HepG2 (cell line): ENCODE measurements at places on chromosomes 3 and 15. TPM values are rescaled to one million over a fixed set of nuclear protein-coding genes. Genes with fewer than 3 reads are reported as not detected.

Gene NMD3
- 55.2 and 95.4 TPM in 2 replicates for total RNA-seq

Gene SH2D7
- not detected in 2 replicates for total RNA-seq

Gene SLC28A1
- total RNA-seq: 0.31 and 0.39 TPM in 2 replicates

Gene MYZAP
- 0.13 TPM in 1 of 2 replicates, not detected in the other for total RNA-seq

Gene SEMA6D
- not detected in 2 replicates for total RNA-seq

Gene LDHAL6B
- not detected in 2 replicates for total RNA-seq

DNA sequence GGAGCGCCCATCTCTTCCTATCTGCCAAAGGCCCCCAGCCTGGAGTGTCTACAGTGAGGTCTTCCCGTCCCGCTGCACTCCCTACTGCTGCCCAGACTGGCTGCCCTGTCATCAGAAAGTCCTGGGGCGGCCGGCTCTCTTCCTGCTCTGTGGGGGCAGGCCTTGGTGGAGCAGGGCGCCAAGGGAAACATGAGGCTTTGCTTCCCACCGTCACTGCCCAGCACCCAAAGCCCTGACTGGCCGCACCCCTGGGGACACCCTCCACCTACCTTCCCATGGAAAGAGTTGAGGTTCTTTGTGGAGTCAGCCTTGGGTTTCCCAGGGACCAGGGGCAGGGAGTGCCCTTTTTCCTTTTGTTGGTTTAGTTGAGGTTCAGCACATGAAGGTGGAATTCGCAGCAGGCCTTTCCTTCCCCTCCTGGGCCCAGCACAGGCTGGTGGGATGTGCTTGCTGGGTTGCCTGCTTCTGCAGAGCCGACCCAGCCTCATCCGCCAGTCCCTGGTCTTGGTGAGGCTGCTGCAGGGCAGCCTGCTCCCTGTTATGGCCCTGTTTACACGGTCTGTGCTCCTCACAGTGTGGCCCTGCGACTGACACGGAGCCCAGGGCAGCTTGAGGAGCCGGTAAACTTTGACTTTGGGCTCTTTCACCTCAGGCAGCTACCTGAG lies 51.8 kb upstream of the PLXNA1 start:
- H3K27me3 ChIP-seq: no peaks in the 10 kb centered on the region
- H3K4me3 ChIP-seq: no peak overlapping the region
- no peak for DNase-seq

DNA sequence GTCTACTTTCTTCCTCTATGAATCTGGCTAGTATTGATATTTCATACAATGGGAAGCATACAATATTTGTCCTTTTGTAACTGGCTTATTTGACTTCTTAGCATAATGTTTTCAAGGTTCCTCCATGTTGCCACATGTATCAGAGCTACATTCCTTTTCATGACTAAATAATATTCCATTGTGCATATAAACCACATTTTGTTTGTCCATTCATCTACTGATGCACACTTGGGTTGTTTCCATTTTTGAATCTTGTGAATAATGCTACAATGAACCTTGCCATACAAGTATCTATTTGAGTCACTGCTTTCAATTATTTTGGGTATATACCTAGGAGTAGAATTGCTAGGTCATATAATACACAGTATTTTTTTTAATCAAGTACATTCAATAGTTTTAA lies 38.0 kb downstream of the OSBPL10 start:
- no peaks in the 10 kb centered on the region for H3K27me3 ChIP-seq
- no peak overlapping the region for H3K27ac ChIP-seq
- no peak overlapping the region for H3K4me3 ChIP-seq
- DNase-seq: no peak

DNA sequence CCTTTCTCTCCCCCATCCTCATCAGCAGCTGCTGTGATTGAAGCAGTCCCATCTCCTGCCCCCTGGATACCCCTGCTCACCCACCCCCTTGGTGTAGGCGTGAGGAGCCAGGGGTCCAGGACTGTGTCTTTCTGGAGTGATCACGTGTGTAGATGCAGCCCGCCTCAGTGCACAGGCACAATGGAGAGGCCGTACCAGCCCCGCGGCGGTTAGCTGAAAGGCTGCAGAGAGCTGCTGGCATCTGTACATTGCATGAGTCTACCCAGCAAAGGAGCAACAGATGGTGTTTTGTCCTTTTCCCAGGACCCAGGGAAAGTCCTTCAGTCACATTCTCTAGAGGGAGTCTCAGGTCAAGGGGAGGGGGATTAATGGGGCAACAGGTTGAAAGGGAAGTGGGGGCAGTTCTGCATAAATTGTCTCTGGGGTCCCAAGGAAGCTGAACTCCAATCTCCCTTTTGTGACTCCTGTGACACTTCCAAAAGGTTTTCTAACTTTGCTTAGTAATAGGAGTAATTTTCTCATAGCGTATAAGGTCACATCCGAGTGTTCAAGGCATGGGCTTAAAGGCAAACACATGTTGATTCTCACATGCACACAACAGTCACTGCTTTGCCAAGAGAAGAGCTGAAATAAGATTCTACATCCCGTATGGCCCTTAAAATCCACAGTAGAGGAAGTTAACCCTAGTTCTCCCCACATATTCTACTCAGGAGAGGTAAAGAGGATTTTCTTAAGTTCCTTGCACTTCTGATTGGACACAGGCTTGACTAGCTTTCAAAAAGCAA lies 7.1 kb downstream of the CSPG5 start:
- no peak for DNase-seq
- no peaks in the 10 kb centered on the region for H3K4me1 ChIP-seq
- peaks cover 2% of the 10 kb centered on the region for H3K27me3 ChIP-seq
- H3K27ac ChIP-seq: no peak overlapping the region
- H3K4me3 ChIP-seq: no peak overlapping the region

DNA sequence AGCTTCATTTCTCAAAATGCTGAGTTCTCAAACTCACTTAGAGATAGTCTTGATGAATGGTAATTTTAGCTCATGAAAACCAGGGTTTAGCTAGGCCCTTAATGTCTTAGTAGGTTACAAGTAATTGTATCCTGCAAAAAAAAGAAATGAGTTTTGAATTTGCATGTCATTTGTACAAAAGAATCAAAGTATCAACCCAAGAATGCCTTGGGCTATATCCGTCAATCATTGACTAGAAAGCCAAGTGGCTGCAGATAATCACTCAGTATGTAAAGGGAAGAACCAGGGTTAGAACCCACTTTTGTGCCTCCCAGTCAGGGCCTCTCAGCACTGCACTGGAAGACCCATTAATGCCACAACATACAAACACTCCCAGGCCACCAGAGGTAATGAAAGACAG lies 427.6 kb upstream of the MDFIC2 start:
- H3K36me3 ChIP-seq: no peaks in the 10 kb centered on the region
- H3K27ac ChIP-seq: no peak overlapping the region
- no peaks in the 10 kb centered on the region for H3K27me3 ChIP-seq
- DNase-seq: no peak

DNA sequence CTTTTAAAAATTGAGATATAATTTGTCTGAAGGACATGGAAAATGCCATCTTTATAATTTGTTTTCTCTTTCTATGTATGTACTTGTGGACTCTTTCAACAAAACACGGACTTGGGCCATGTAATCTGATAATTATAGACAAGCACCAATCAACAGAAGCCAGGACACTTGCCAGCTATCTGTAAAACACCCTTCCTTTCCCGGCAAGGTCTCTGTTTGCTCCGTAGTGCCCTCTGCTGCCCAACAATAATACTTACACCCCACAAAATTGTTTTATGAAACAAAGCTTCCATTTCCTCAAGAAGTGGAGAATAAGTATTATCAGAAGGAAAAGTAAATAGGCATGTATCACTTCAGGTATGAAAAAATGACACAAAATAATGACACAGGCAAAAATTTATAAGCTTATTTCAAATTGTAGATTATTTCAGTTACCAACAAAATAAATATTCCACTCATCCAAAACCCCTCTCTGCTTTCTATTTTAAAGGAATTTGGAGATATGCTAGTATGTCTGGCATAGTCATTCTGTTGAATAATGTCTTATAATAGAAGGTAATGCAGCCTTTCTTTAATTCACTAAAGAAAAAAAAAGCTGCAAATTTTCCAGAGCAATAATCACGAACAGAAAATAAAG lies 32.8 kb downstream of the MYH15 start:
- no peaks in the 10 kb centered on the region; the same call in 1 of the 2 replicates for H3K27me3 ChIP-seq
- no peak overlapping the region for H3K4me3 ChIP-seq
- no peaks in the 10 kb centered on the region for H3K36me3 ChIP-seq
- no peaks in the 10 kb centered on the region for H3K4me1 ChIP-seq
- H3K27ac ChIP-seq: no peak overlapping the region

DNA sequence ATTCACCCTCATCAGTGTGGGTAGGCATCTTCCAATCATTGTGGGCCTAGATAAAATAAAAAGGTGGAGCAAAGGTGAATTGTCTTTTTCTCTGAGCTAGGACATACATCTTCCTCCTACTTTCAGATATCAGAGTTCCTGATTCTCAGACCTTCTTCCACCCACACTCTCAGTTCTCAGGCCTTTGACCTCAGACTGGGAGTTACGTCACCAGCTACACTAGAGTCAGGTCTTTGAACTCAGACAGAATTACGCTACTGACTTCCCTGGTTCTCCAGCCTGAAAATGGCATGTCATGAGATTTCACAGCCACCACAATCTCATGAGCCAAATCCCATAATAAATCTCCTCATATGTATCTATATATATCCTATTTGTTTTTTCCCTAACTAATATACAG lies 39.0 kb downstream of the STRIT1 start:
- H3K27me3 ChIP-seq: no peaks in the 10 kb centered on the region
- no peak for DNase-seq
- H3K4me3 ChIP-seq: no peak overlapping the region
- no peak overlapping the region for H3K27ac ChIP-seq
- no peaks in the 10 kb centered on the region for H3K36me3 ChIP-seq

DNA sequence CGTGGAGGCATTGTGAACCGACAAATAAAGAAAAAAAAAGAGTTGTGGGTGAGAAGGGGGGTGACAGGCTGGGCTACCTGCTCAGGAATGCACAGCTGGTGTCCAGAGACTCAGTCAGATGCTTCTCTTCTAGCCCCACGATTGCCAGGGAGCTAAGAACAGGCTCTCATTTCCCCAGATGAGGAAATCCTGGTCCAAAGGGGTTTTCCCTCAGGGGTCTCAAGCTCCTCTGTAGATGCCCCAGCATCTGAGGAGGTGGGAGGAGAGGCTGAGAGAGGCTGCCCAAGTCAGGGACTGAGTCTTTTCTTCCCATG lies 35.5 kb downstream of the BNC1 start:
- H3K36me3 ChIP-seq: no peaks in the 10 kb centered on the region
- no peaks in the 10 kb centered on the region for H3K4me1 ChIP-seq
- H3K27me3 ChIP-seq: peaks cover 5% of the 10 kb centered on the region; the same call in 2 of the 3 replicates
- no peak for DNase-seq
- H3K27ac ChIP-seq: no peak overlapping the region
- H3K4me3 ChIP-seq: no peak overlapping the region

- H3K27ac ChIP-seq: no peak overlapping the region
- peaks cover 25% of the 10 kb centered on the region for H3K4me1 ChIP-seq
These were observed 25.3 kb downstream of the ZNF592 start for GRCh38 chr15:84773716-84774115.

DNA sequence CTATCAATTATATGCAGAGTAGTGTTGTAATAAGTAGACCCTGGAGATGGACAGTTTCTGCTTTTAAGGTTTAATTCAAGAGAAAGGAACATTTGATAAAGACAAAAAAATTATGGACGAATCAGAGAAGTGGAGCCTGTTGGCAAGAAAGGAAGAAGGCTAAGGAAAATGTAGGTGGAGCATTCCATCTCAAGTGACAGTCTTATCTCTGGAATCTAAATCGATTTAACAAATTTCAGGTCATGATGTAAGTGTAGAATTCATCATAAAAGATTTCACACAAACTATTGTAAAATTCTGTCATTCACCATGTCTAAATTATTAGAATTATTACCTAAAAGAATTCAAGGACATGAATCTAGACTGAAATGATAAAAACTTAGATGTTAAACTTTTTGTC lies 36.3 kb downstream of the TSC22D2 start:
- H3K27me3 ChIP-seq: no peaks in the 10 kb centered on the region
- no peak overlapping the region for H3K4me3 ChIP-seq
- H3K36me3 ChIP-seq: peaks cover 5% of the 10 kb centered on the region; the same call in 1 of the 3 replicates

GRCh38 chr15:32020156-32020555 lies 10.2 kb upstream of the CHRNA7 start:
- H3K27me3 ChIP-seq: no peaks in the 10 kb centered on the region; the same call in none of the 2 replicates
- no peak overlapping the region for H3K4me3 ChIP-seq
- no peaks in the 10 kb centered on the region for H3K4me1 ChIP-seq
- H3K36me3 ChIP-seq: no peaks in the 10 kb centered on the region
- H3K27ac ChIP-seq: no peak overlapping the region
- no peak for DNase-seq

- peaks cover 8% of the 10 kb centered on the region; the same call in 1 of the 2 replicates for H3K27me3 ChIP-seq
- peaks cover 13% of the 10 kb centered on the region for H3K4me1 ChIP-seq
- no peak for DNase-seq
- no peaks in the 10 kb centered on the region for H3K36me3 ChIP-seq
- no peak overlapping the region for H3K4me3 ChIP-seq
- no peak overlapping the region for H3K27ac ChIP-seq
These were observed 180.4 kb downstream of the SMAD6 start for GRCh38 chr15:66882251-66883020.

GRCh38 chr15:83472797-83473196 lies 25.7 kb downstream of the SH3GL3 start:
- no peaks in the 10 kb centered on the region for H3K27me3 ChIP-seq
- H3K27ac ChIP-seq: no peak overlapping the region
- no peaks in the 10 kb centered on the region for H3K4me1 ChIP-seq
- DNase-seq: no peak
- no peaks in the 10 kb centered on the region for H3K36me3 ChIP-seq
